ENCODE measurements at places on chromosomes 4 and X.
A peak's percentile ranks its signal among the peaks of the same experiment; 100 is the strongest.

- no peaks in the 10 kb centered on the region for H3K36me3 ChIP-seq
- no peak overlapping the region for H3K4me3 ChIP-seq
- H3K4me1 ChIP-seq, result peaks cover 2% of the 10 kb centered on the region
- H3K27ac ChIP-seq, result no peak overlapping the region
- no peaks in the 10 kb centered on the region for H3K27me3 ChIP-seq
- DNase-seq, result no peak
These were observed 96.5 kb upstream of the DUSP21 start for GRCh38 chrX:44747317-44747716.

GRCh38 chrX:43656005-43656494 is at the start of gene MAOA:
Gene MAOA (plus strand): TSS chrX:43656299. CDS start chrX:43656342, 43 bp downstream.
- peaks cover 13% of the 10 kb centered on the region for H3K27me3 ChIP-seq
- peak within 1 kb of the TSS; percentile 83 for H3K4me3 ChIP-seq
- peak; percentile 26 for DNase-seq
- H3K27ac ChIP-seq, result peak within 1 kb of the TSS; percentile 63
- H3K36me3 ChIP-seq, result no peaks in the 10 kb centered on the region

DNA sequence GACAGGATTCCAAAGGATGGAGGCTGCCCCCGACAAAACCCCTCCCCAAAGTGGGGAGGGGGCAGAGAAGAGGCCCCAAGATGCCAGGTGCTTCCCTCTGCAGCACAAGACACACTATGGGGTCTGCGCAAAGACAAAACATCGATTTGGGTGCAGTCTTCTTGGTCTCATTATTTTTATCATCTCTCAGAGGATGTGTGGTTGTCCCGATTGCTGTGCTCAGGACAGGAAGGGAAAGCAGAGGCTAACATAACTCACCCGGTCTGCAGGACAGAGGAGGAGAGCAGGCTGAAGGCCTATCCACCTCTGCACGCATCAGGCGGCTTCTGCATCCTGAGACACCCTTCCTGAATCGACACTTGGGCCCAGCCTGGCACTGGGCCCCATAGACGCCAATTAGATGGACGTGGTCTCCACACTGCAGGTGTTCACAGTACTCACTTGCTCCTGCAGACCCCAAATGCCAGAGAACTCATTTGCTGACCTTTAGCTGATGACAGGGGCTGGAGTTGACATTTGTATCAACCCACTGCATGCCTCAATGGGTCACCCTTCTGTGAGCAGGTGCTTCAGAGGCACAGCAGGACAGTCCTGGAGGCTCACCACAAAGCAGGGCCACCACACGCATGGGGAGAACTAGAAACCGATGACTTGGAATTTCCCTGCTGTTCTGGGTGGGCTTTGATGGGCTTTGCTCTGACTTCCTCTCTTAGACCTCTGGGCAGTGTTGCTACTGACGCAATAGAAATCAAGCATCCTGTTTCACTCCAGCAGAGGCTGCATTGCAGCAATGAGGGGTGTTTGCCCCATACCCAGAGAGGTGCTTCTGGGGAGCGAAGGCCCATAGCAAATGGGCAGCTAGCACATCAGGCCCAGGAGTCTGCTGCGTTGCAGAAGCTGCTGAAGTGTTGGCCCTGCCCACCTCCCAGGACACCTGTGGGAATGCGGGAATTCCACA is 96.3 kb upstream of the ENPP6 start:
- no peaks in the 10 kb centered on the region for H3K27me3 ChIP-seq
- peaks cover 85% of the 10 kb centered on the region for H3K4me1 ChIP-seq
- peaks cover 11% of the 10 kb centered on the region for H3K36me3 ChIP-seq

DNA sequence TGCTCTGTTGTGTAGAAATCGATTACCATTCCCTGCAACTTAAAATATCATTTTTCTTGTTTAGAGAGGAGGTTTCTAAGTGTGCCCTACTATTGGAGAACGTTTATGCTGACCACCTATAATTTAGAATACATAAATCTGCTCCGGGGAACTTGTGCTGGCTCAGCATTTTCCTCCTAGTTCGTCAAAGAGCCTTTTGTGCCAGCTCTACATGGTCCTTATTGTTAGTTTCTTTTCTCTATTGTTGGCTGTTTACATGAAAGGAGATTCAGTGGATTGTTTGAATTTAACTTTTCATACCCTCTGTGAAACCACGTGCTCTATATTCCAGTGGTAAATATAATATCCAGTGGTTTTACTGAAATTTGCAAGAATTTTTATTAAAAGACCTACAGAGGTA is 53.4 kb upstream of the ATP8A1 start:
- no peaks in the 10 kb centered on the region for H3K36me3 ChIP-seq
- H3K4me1 ChIP-seq, result peaks cover 2% of the 10 kb centered on the region
- DNase-seq, result no peak
- no peak overlapping the region for H3K4me3 ChIP-seq
